A172 (cell line): ENCODE measurements at places on chromosomes 16 and 17. TPM values are rescaled to one million over a fixed set of nuclear protein-coding genes. Genes with fewer than 3 reads are reported as not detected.

DNA sequence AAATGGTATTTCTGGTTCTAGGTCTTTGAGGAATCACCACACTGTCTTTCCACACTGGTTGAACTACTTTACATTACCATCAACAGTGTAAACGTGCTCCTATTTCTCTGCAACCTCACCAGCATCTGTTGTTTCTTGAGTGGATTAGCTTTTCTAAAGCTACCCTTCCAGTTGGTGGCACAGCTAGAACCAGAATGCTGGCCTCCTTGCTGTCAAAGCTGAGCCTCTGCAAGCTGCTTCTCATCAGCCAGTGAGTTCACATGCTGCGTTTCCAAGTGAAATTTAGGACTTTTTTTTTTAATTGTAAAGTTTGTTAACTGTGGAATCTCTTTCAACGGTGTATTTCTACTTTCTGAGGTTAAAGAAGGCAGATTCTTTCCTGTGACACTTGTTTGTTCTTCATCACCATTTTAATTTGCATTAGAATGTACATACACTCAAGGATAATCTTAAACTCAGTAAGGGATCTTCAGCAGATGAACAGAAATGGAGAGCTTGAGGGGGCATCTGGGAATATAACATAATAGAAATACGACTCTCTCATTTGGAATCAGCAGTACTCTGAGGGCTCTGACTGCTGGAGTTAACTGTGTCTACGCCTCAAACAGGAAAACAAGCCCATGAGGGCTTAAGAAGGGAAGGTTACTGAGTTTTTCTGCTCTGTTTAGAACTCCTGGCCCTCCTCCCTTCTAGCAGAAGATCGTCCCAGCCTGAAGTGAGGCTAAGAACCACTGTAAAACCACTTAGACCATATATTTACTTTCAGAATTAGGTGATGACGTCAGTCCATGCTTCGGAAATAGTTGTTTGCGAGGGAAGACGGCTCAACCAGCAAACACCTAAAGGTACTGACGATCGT is 148.4 kb upstream of the FAM20A start:
- DNase-seq: no peak

- DNase-seq: no peak
Observed at GRCh38 chr17:31051506-31051905, 43.3 kb upstream of the NF1 start.

- DNase-seq: no peak
Observed at GRCh38 chr17:2177235-2177811, 122.4 kb downstream of the HIC1 start.

DNA sequence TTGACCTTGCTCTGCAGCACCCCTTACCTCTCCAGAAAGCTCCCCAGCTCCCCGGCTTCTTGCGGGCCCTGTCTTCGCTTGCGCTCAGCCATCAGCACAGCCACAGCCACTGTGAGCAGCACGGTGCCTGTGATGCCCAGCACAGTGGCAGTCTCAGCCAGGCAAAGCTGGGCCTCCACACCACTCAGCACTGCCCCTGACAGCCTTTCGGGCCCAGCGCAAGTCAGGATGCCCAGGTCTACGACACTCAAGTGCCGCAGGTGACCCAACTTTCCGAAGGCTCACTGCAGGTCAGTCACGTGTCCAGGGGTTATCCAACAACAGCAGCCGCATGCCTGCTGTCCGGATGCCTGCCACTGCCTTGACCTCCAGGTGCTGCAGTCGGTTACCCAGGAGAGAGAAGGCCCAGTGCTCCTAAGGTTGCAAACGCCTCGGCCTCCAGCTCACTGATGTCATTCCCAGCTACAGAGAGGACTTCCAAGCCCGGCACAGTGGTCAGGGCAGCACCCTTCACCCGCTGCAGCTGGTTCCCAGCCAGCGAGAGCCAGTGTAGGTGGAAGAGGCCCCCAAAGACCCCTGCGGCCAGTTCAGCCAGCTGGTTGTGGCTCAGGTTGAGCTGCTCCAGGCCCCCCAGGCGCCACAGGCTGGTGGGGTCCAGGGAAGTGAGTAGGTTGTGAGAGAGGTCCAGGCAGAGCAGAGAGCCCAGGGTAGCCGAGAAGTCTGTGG is 8.9 kb upstream of the TMEM101 start:
- DNase-seq: no peak

- DNase-seq: no peak
Observed at GRCh38 chr17:4004517-4005295, 40.5 kb upstream of the ATP2A3 start.

GRCh38 chr16:86359571-86359970 is 150.8 kb upstream of the FOXF1 start:
- DNase-seq: no peak

GRCh38 chr16:7408700-7409365 is 76.2 kb downstream of the RBFOX1 start:
- DNase-seq: no peak

Gene RNF227
- total RNA-seq: 1.5 and 1.8 TPM in 2 replicates
